ENCODE measurements at places on chromosomes 1 and 21. TPM values are rescaled to one million over a fixed set of nuclear protein-coding genes. Genes with fewer than 3 reads are reported as not detected.
A peak's percentile ranks its signal among the peaks of the same experiment; 100 is the strongest.

DNA sequence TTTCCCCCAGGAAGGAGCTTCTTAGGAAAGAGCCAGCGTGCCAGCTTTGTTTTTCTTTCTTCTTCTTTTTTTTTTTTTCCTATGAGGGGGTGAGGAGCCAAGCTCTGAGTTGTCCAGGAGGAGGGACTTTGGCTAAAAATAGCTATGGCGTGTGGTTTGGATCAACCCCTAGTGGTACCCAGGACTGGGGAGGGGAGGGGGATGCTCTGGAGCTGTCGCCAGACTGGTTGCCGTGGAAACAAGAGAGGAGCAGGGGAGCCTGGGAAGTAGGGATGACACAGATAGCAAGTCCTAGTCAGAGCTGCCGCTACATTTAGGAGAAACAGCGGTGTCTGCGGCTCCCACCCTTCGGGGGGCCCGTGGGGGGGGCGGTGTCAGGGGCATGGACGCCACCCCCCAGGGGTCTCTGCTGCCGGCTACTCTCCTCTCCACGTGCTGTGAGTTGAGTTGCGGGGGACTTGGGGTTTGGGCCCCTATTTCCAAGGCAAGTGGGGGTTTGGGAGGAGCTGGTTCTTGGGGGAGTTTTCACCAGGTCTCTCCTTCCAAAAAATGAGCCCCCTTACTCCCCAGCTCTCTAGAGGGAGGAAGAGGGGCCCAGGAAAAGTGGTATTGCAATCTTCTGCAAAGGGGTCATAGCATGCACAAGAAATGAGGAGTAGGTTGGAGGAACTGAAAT, at the start of gene KCNJ9:
Gene KCNJ9 (plus strand): TSS at position 278 of the 676 bp plus-strand sequence. CDS start 2,493 bp downstream, outside the sequence.
- H3K27me3 ChIP-seq = no peaks in the 10 kb centered on the region
- H3K4me3 ChIP-seq = no peak within 1 kb of the TSS
- no peak for DNase-seq

GRCh38 chr1:37455516-37455915, 18.9 kb upstream of the ZC3H12A start:
- no peaks in the 10 kb centered on the region for H3K4me1 ChIP-seq
- no peak overlapping the region for H3K4me3 ChIP-seq
- no peaks in the 10 kb centered on the region for H3K27me3 ChIP-seq
- H3K27ac ChIP-seq = peak overlapping the region; percentile 50
- no peak for DNase-seq

DNA sequence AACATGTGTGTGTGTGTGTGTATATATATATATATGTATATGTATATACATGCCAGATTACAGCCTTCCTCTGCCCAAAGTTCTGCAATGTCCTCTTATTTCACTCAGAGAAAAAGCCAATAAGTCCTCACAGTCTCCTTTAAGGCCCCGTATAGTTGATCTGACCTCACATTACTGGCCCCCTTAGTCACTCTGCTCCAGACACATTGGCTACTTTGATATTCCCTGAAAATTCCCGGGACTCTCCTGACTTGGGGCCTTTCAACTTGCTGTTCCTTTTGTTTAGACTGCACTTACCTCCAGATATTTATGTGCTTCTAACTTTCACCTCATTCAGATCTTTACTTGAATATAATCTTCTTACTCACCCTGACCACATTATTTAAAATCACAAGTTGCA, 4.2 kb upstream of the BSDC1 start:
- no peak overlapping the region for H3K27ac ChIP-seq
- H3K27me3 ChIP-seq = no peaks in the 10 kb centered on the region
- no peaks in the 10 kb centered on the region for H3K36me3 ChIP-seq
- H3K4me1 ChIP-seq = peaks cover 12% of the 10 kb centered on the region
- no peak for DNase-seq

DNA sequence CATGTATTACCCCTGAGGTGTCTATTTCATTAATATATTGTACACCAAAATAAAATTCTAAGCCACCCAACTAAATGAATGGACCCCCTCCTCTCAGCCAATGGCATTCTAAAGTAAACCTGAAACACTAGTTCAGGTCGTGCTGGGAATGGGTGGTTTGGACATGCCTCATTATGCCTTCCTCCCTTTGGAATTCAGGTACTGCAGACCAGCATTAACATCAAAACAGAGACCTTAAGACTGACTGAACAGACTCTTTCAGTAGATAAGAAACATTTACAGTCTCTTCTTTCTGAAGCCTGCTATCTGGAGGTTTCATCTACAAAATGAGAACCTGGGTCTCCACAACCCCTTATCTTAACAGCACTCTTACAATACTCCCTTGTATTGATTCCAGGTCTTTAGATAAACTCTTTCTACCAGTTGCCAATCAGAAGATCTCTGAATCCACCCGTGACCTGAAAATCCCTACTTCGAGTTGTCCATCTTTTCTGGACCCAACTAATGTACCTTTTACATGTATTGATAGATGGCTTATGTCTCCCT, 93.6 kb downstream of the PKN2 start:
- no peak overlapping the region for H3K27ac ChIP-seq
- no peaks in the 10 kb centered on the region for H3K4me1 ChIP-seq
- no peak overlapping the region for H3K4me3 ChIP-seq
- H3K27me3 ChIP-seq = no peaks in the 10 kb centered on the region
- DNase-seq = no peak

- H3K27ac ChIP-seq = no peak overlapping the region
- no peaks in the 10 kb centered on the region for H3K36me3 ChIP-seq
Observed at GRCh38 chr1:169545472-169545871, 40.8 kb downstream of the F5 start.

DNA sequence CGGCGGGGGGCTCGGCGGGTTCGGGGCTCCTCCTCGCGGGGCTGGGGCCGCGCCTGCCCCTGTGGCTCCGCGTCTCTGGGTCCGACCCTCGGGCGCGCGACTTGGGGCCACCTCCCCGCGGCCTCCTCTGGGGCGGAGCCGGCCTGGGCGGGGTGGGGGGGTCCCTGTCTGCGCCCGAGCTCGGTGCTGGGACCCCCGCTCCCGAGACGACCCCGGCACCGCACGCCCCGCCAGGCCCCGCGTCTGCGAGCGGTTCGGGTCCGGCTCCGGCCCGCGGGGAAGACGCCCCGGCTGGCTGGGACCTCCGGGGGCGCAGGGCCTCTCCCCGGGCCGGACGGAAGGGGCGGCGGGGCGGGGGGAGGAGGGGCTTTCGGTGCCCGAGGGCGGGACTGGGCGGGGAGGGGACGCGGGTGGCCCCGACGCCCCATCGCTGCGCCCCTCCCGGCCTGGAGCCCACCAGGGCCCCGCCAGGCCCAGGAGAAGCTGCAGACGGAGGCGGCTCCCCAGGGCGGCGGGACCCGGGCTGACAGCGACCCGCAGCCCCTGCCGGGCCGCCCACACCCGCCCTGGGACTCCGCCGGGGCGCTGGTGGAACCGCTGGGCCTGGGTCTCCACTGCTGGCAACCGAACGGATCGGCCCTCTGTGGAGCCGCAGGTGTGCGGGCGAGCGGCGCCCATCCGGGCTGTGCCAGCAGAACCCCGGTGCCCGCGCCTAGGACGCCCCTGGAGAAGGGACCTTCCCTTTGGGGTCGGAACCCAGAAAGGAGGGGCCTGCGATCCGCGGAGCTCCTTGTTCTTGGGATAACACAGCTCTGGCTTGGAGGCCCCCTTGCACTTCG, 610 bp downstream of the COL6A2 start:
- no peaks in the 10 kb centered on the region for H3K27me3 ChIP-seq
- no peaks in the 10 kb centered on the region for H3K36me3 ChIP-seq
- peaks cover 6% of the 10 kb centered on the region for H3K4me1 ChIP-seq
- H3K27ac ChIP-seq = peak overlapping the region; percentile 93

DNA sequence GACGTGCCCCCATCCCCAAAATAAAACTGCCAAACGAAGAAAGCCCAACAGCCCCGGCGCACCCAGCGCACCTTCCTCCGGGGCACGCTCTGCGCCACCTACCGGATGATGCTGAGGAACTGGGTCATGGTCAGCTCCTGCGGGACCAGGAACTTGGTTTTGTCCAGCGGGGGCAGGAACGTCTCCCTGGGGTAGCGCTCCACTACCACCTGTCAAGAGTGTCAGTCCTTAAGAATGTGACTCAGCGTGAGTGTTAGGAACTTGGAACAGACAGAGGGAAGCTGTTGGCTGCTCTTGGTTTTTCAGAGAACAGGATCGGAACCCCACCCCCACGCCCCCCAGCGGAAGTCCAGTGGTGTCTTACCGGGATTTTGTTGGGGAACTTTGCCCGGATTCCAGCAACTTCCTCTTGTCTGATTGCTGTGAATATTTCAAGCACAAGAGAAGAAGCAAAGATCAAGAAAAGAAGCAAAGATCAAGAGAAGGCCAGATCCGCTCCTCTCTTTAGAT, 431 bp downstream of the MAP1LC3C start:
- H3K4me3 ChIP-seq = peak overlapping the region; percentile 24
- H3K27ac ChIP-seq = no peak overlapping the region
- peak; percentile 81 for DNase-seq
- H3K36me3 ChIP-seq = no peaks in the 10 kb centered on the region

GRCh38 chr1:226054519-226055327, 7.8 kb upstream of the H3-3A start:
- no peak overlapping the region for H3K4me3 ChIP-seq
- no peaks in the 10 kb centered on the region for H3K4me1 ChIP-seq
- no peak overlapping the region for H3K27ac ChIP-seq

- no peaks in the 10 kb centered on the region for H3K4me1 ChIP-seq
- no peaks in the 10 kb centered on the region for H3K27me3 ChIP-seq
- DNase-seq = peak; percentile 80
- peak overlapping the region; percentile 86 for H3K27ac ChIP-seq
- H3K4me3 ChIP-seq = no peak overlapping the region
- H3K36me3 ChIP-seq = peaks cover 45% of the 10 kb centered on the region
Observed at GRCh38 chr1:229596925-229597699, 28.8 kb downstream of the TAF5L start.

GRCh38 chr1:107724648-107725047, 240.3 kb downstream of the VAV3 start:
- H3K27ac ChIP-seq = no peak overlapping the region
- DNase-seq = no peak
- no peaks in the 10 kb centered on the region for H3K36me3 ChIP-seq
- no peaks in the 10 kb centered on the region for H3K4me1 ChIP-seq
- H3K4me3 ChIP-seq = no peak overlapping the region
- no peaks in the 10 kb centered on the region for H3K27me3 ChIP-seq

The STYXL2 gene
- 148 TPM for total RNA-seq

The TLCD4 gene
- 33.6 TPM for total RNA-seq

The CNIH3 gene
- 1.3 TPM for total RNA-seq

The SPRR1A gene
- not detected for total RNA-seq

The IL12RB2 gene
- total RNA-seq = 0.44 TPM

The AVPR1B gene
- not detected for total RNA-seq

The ATAD3B gene
- 5.7 TPM for total RNA-seq

The CHI3L1 gene
- total RNA-seq = 0.85 TPM

The HSF2BP gene
- 0.67 TPM for total RNA-seq
